ENCODE measurements at places on chromosomes 7 and 10. TPM values are rescaled to one million over a fixed set of nuclear protein-coding genes. Genes with fewer than 3 reads are reported as not detected.

- no peak for DNase-seq
These were observed 436.1 kb upstream of the ETV1 start for GRCh38 chr7:14425559-14425958.

- peak; percentile 95 for DNase-seq
These were observed 359.5 kb upstream of the ANKRD30A start for GRCh38 chr10:36765782-36766414.

CTAGE8 gene
- total RNA-seq: 1.2 TPM

DNA sequence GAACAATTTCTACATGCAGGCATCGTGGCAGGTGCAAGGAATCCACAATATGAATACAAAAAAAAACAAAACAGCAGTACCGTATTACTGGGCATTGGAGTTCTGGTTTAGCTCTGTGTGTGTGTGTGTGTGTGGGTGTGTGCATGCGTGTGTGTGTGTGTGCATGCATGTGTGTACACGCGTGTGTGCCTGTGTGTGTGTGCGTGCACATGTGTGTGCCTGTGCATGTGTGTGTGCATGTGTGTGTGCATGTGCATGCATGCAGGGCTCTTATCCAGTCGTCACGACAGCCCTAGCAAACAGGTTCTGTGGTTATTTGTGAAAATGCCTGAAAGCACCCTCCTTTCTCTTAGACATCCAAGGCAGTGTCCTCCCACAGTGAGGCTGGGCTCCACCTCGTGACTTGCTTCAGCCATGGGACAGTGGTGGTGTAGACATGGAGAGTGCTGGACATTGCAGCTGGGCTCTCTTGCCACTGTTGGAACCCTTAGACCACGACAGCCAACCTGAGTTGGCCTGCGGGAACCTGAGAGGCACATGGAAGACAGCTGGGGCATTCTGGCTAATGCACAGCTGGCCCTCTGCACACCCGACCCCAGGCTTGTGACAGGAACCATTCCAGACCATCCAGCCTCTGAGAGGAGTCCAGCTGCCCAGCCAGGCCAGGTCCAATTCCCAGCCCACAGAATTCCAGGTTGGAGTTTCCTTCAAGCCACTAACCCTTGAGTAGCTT is 173.4 kb upstream of the SHH start:
- DNase-seq: no peak

- DNase-seq: no peak
These were observed 283.0 kb downstream of the USP6NL start for GRCh38 chr10:11328264-11329061.

DNA sequence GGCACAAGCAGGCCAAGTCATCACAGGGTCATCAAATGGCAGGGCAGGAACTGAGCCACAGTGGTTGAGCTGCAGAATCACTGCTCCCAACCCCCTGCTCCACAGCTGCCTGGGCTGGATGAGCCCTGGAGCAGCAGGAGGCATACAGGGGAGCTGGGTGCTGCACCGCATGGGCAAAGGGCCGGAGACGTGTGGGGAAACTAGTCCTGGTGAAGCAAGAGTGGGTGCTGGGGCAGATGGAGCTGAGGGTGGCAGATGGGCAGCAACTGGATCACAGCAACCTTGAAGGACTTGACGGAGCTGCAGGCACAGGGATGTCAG is 16.0 kb upstream of the VOPP1 start:
- no peak for DNase-seq

GRCh38 chr10:72132854-72133253 is 44.5 kb upstream of the SPOCK2 start:
- no peak for DNase-seq

GRCh38 chr10:14487488-14487883 is 156.8 kb upstream of the FRMD4A start:
- DNase-seq: no peak

SUPV3L1 gene
- 117 TPM for total RNA-seq

- DNase-seq: no peak
These were observed 19.7 kb downstream of the KPNA7 start for GRCh38 chr7:99188221-99188620.

GRCh38 chr7:137977173-137977572 is 24.7 kb downstream of the CREB3L2 start:
- DNase-seq: peak; percentile 49

- DNase-seq: peak; percentile 46
These were observed 179.1 kb upstream of the LRRTM3 start for GRCh38 chr10:66746711-66747110.

DNA sequence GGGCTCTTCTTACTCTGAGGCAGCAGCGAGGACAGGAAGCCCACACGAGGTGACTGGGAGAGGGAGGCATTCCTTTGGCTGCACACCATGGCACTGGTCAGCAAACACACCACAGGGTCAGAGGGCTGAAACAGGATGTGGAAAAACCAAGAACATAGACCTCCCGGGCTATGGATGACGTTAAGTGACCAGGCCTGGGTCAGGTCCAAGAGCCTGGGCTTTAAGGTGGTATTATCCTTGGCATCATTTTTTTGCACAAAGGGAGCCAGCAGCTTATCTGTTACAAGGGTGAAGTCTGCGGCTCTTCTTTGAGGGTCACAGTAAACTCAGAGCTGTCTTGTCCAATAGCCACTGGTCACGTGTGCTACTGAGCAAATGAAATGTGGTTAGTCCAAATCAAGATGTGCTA is 7.0 kb downstream of the WDR91 start:
- no peak for DNase-seq

DNA sequence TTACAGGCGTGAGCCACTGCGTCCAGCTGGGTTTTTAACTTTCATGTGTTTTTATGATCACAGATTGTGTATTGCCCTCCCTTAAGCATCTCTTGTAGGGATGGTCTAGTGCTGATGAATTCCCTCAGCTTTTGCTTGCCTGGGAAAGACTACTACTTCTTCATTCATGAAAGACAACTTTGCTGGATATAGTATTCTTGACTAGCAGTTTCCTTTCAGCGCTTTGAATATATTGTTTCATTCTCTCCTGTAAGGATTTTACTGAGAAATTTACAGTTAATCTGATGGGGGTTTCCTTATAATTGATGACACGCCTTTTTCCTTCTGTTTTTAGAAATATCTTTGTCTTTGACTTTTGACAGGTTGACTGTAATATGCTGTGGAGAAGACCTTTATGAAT is 33.2 kb downstream of the STK31 start:
- no peak for DNase-seq

CARD11 gene
- total RNA-seq: not detected

CUBN gene
- 0.80 TPM for total RNA-seq

GRCh38 chr10:50554995-50555568 is 68.7 kb downstream of the SGMS1 start:
- DNase-seq: peak; percentile 37

All from PC-3 (cell line).